ENCODE measurements at places on chromosomes 11 and 22.

DNA sequence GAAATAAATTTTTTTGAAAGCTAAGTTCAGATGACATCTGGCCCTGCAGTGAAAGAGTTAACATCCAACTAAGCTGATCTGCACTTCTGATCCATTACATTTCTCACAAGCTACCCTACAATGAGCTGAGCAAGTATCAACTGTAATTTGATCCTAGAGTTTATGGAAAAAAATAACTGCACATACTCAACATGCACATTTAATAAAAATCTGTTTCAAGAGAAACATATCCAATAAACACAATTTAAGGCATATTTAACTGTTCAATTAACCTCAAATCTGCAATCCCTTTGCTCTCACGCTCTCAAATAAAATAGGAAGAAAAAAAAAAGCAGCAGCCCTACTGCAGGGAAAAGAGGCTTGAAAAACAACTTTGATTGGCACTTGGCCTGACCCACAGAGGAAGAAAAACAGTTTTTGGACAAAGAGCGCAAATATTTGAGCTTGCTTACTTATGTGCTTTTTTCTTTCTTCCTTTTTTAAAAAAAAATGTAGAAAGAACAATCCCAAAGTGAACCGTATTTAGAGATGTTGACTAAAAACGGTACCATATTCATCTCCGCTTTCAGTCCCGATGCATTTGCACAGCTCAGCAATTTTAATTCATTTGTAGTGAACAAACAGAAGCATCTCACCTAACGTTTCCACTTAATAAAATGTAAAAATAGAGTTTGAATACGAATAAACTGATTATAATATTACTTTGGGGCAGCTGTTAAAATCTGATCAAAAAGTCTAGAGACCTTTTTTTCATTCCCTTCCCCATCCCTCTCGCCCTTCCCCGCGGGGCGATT lies 1.6 kb downstream of the SESN3 start:
- no peak for DNase-seq

DNA sequence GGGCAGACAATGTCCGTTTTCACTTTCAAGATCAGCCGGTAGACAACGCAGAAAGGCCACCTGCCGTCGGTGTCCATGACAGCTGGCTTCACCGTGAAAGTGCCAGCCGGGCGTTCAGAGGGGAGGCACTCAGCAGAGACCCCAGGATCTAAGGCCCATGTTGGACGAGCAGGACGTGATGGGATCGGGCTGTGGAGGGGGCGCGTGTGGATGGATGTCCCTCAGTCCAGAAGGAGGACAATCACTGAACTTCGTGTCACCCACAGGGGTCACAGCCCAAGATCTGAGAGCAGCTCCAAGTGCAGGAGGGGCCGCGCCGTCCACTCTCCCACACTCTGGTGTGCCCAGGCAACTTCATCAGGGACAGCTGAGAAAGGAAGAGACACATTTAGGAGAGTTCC lies 164.4 kb downstream of the BRD1 start:
- DNase-seq = no peak

GRCh38 chr22:49286181-49286760 lies 541.4 kb downstream of the BRD1 start:
- no peak for DNase-seq

GRCh38 chr11:134993691-134994243 lies 581.7 kb upstream of the B3GAT1 start:
- no peak for DNase-seq

GRCh38 chr11:206526-207207 lies 532 bp downstream of the BET1L start:
- DNase-seq = no peak

DNA sequence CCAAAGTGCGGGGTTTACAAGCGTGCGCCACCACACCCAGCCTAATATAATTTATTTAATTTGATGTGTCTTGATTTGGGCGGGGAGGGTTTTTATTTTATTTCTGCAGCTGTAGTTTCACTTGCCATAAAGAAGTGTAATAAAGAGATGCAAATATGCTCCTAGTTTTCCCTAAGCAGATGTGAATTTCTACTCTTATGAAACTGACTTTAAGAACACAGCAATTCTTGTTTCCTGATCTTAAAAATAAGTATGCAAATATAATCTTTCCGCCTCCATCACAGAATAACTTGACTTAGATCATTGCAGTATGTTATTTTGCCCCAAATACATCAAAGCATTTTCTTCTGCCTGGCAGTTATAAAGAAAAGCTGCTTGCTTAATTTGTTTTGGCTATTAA lies 4.4 kb downstream of the SPCS2 start:
- no peak for DNase-seq

- no peak for DNase-seq
Measured at GRCh38 chr11:69297787-69298266, 3.9 kb downstream of the MYEOV start.

GRCh38 chr22:17774206-17774925 lies at the start of gene BID:
Gene BID (minus strand): TSS chr22:17774469. CDS start chr22:17750116, 24,353 bp downstream.
- no peak for DNase-seq

DNA sequence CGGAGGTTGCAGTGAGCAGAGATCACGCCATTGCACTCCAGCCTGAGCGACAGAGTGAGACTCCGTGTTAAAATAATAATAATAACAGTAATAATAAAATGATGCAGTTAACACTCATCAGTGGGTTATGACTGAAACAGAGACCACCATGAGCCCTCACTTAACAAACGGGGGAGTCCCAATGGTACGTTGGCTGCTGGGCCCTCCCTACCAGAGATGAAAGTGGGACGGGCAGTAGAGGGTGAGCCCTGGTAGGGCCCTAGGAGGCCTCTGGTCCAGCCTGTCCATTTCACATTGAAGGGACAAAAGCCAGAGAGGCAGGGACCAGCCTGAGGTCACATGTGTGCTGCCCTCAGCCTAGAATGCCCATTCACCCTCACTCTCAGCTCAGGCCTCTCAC lies 13.7 kb upstream of the KIAA0930 start:
- DNase-seq = no peak

DNA sequence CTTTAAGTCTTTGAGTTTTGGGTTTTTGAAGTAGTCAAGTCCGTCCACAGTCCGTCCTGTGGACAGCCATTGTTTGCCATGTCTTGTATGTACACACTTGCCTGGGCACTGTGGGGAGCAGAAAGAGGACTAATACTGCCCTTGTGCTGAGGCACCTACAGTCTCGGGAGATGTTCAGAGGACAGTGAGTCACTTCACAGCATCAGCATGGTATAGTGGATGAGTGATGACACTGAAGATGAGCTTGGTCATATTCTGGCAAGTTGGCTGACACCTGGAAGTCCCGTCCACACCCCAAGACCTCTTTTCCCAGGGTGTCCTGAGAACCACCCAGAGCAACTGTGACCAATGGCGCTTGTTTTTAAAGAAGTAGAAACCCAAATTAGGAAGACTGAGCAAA lies 29.2 kb downstream of the NF2 start:
- DNase-seq = no peak

DNA sequence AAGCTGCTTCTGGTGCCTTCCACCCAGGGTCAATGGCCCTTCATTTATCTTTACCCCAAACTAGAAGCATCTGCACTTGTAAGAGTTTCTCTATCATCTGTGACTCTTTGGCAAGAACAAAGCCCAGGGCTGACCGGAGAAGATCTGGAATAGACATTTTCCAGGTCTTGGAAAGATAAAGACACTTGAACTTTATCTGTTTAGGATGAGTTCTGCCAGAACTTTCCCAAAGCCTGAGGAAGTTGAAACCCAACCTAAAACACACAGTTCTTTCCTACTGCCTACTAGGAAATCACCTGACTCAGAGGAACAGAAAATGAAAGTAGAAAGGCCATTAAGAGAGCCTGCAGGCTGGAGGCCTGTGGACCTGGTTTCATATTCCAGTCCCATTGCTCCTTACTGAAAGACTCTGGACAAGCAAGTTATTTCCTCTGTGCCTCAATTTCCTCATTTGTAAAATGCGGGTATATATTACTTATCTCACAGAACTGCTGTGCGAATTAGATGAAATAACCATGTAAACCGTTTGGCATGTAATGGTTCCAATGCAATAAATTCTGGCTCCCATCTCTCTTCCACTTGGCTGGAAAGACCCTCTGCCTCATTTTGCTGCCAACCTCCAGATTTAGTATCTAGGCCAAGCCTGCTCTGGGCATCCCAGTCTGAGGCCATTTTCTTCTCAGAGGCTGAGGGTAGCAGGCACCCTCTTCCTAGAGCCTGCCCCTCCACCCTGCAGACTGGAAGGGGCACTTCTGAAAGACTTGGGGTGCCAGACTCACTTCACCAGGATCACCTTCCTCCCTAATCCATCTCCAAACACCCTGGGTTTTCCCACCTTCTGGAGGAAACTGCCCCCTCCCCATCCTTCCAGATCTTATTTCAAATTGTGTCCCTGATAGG lies 1.2 kb downstream of the UBE2L6 start:
- no peak for DNase-seq

DNA sequence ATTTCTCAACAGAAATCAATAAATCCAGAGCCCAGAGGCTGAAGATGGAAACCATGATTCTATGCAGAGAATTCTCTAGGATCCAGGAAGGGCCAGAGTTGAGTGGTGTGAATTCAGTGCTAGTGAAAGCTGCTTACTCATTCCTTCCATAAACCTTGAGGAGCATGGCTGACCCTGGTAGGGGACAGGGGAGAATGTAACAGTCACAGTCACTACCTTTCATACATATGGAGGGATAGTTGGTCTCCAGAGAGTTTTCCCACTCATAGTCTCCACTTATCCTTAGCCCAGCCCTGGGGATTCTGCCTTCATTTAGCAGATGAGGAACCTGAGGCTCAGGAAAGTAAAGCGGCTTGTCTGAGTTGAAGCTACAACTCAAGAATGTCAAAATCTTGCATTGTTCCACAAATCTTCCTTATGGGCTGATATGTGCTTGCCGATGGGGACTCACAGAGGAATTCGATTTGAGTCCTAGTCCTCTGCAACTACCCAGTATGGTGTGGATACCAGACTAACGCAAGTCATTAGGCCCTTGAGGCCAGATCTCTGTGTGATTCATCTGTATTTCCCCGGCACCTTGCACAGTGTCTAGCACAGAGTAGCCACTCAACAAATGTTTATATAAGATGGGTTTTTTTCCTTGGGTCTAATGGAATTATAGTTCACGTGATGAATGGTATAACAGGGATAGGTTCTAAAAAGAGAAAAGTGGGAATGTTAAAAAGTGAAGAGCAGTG lies 3.7 kb upstream of the ANAPC15 start:
- no peak for DNase-seq

GRCh38 chr11:62008193-62008592 lies 40.8 kb upstream of the FTH1 start:
- no peak for DNase-seq

- no peak for DNase-seq
Measured at GRCh38 chr11:69465236-69466000, 16.0 kb upstream of the LINC01488 start.

DNA sequence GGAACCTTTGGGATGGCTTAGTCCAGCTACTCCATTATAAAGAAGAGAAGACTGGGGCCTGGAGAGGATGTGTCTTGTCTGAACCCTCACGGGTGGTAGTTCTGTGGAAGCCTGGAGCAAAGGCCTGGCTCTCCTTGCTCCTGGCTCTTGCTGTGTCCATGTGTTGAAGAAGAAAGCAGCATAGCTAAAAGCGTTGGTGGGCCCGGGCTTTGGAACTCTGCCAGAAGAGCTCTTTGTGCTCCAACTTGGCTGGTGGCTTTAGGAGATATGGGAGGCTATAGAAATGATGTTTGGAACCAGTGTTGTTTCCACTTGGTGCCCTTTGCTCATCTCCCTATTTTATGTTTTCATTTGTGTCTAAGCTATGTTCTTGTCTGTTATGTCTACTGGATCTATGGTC lies 131.1 kb downstream of the DBX1 start:
- DNase-seq = no peak

DNA sequence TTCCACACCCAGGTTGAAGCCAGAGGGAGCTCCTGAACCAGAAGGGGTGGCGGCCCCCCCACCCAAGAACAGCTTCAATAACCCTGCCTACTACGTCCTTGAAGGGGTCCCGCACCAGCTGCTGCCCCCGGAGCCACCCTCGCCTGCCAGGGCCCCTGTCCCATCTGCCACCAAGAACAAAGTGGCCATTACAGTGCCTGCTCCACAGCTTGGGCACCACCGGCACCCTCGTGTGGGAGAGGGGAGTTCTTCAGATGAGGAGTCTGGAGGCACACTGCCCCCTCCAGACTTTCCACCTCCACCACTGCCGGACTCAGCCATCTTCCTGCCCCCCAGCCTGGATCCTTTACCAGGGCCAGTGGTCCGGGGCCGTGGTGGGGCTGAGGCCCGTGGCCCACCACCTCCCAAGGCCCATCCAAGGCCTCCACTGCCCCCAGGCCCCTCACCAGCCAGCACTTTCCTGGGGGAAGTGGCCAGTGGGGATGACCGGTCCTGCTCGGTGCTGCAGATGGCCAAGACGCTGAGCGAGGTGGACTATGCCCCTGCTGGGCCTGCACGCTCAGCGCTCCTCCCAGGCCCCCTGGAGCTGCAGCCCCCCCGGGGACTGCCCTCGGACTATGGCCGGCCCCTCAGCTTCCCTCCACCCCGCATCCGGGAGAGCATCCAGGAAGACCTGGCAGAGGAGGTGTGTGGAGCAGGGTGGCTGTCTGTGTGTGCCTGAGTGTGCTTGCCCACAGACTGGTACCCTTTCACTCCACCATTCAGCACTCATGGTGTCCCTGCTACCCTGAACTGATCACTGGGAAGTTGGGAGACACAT lies 6.7 kb downstream of the PHOX2A start:
- no peak for DNase-seq

GRCh38 chr22:48957987-48958321 lies 869.7 kb downstream of the BRD1 start:
- no peak for DNase-seq

GRCh38 chr11:69240332-69241074 lies 53.5 kb upstream of the MYEOV start:
- DNase-seq = no peak

DNA sequence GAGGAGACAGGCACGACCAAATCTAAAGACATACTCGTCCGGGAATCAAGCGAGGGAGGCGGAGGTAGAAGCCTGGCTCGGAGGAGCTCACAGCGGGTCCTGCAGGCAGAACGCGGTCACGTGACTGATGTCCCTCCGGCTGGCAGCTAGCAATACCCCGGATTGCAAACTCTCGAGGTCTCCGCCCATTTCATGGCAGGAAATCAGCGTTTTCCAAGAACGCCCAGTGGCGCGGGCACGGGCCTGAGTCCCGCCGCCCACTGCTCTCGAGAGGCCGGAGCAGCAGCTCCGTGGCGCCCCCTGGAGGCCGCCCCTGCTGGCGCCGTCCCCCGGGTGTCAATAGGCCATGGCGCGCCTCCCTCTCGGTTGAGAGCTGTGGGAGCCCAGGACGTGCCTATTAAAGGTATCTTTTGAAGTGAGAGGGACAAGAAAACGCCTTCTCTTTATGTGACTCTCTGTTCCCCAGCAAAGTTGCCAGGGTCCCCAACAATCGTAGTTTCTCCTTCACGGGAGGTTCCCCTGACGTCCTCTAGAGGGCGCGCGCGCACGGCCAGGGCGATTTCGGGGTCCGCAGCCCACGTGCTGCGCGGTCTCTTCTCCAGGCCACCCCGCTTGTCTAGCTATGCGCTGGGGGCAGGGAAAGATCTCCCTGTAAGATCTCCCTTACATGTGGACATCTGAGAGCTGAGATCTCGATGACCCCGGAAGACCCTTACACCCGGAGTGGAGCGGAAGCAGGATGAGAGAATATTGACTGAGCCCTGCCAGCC lies 37.3 kb upstream of the RBFOX2 start:
- DNase-seq = peak; percentile 90

All from fibroblast of skin of left quadriceps (primary cell).